Left ventricle myocardium superior (tissue), 1 donor: ENCODE measurements at places on chromosomes 13 and 19.

- DNase-seq, result no peak
Observed at GRCh38 chr19:677601-678436, 1.6 kb downstream of the FSTL3 start.

DNA sequence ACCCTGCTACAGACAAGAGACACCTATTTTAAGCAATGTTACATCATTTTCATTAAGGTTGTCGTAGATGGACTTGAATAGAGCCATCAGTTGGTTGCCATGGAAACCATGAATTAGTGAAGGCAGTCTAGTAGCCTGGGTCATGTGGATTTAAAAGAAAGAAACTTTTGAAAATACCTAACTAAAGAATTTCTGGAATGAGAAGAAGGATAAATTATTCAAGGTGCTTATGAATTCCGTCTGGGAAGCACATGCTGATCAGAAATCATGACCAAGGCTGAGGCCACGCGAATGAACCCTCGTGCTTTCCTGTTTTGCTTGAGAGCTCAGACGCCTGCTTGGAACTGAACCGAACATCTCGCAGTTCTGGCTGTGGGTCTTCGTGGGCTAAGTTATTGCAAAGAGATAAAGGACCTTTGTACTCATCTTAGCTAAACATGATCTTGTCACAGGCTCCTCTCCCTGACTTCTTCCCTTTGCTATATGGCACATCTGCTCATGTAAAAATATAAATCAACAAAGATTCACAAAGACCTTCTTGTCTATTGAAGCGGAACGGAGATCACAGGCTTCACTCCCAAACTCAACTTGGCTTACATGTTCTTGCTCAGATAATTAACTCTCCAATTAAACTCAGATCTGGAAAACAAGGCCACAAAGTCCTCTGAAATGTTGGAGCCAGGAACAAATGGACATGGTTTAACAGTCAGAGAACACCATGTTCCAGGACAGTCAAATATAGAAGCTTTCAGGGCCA lies 140.2 kb downstream of the NUFIP1 start:
- DNase-seq, result no peak

DNA sequence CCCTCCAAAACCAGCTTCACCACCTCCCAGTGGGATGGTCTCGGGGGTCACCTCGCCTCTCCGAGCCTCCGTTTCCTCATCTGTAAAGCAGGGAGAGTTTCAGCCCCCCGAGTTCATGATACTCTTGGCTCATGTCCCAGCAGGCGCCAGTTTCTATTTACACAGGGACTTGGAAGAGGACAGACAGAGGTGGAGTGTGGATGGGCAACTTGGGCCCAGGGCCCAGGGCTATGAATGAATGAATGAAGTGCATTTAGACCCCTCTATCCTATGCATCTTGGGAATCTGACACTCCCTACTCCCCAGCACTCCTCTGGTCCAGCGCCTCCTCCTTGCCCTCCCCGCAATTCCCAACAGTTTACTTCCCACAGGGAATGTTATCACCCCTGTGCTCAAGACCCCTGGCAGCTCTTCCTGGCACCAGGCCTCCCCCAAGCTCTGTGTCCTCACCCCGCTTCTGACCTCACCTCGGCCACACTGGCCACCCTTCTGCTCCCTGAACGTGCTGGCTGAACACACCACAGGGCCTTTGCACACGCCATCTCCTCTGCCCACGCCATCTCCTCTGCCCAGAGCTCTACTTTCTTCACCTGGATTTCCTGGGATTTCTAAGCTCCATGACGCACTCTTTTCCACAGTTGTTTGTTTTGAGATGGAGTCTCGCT lies 4.9 kb upstream of the C2CD4C start:
- no peak for DNase-seq

- DNase-seq, result peak; percentile 58
Observed at GRCh38 chr19:3801412-3802096, 15.4 kb upstream of the MATK start.

GRCh38 chr13:103222683-103223082 lies 156.5 kb upstream of the SLC10A2 start:
- no peak for DNase-seq

DNA sequence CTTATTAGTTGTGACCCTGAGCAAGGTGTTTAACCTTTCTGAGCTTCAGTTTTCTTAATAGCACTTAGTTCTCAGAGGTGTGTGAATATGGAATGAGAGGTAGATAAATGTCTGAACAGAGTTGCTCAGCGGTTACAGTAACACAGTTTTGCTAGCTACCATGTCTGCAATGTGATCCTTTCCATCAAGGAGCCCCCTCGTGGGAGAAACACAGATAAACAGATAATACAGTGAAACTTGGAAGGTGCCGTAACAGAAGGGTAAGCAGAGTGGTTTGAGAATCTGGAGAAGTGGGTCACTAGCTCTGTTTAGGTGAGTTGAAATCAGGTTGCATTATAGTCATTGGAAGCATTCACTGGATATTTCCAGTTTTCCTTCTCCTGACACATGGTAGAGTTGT lies 38.9 kb downstream of the IRS2 start:
- no peak for DNase-seq

DNA sequence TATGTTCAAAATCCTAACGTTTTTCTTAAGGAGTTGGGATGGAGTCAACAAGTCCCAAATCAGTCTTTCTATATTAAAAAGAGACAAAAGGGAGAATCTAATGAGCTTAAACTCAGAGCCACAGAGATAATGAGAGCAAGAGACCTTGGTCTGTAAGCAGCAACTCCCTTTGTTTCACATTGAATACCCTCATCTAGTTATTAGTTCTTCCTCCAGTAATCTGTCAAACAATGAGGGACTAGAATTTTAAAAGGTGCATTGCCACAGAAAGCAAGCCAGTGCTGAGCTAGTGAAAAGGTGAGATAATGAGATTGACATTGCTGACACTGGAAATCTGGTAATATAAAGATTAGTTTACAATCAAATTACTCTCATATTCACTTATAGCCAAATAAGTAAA lies 718.6 kb downstream of the DACH1 start:
- DNase-seq, result no peak

DNA sequence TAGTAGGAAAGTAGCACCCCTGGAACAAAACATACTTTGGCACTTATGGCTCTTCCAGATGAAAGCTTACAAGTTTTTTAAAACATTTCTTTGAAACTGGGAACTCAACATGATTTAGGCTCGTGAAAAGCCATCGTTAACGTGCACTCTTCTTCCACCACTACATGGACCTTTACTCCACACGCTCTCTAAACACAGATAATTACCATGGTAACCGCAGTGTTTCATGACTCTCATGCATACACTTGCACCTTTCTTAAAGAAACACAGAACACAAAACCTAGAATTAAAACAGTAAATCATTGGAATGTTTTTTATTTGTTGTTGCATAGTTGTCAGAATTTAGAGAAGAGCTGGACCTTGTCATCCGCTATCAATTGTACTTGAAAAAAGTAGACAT lies 154.3 kb downstream of the FGF9 start:
- DNase-seq, result no peak

DNA sequence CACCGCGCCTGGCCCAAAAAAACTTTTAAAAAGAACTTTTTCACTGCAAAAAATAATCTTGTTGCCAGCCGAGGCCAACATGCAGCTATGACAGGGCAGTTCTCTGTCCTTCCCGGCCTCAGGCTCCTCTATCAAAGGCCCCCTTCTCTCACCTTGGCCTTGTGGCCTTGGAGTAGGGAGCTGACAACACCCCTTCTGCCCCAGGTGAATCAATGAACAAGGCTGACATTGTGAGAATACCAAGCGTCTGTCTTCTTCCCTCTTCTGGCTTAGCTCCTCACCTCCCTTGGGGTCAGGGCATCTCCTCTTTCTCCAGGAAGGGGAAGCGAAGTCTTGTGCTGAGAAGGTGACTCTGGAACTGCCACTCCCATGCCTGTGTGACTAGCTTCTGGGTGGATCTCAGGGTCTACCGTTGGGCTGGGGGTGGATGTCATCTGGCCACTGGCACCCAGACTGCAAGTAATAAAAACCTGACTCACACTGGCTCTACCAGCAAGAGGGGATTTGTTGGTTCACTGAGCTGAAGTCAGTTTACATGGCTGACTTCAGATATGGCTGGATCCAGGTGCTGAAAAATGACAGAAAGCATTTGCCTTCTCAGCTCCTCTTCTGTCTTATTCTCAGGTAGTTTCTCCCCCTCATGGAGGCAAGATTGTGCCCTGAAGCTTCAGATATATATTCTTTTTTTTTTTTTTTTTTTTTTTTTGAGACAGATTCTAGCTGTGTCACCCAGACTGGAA lies 6.3 kb downstream of the C19orf38 start:
- no peak for DNase-seq

- DNase-seq, result no peak
Observed at GRCh38 chr19:53549340-53549739, 11.4 kb downstream of the ZNF331 start.

- no peak for DNase-seq
Observed at GRCh38 chr13:75760131-75761021, 124.2 kb downstream of the LMO7 start.

- DNase-seq, result no peak
Observed at GRCh38 chr19:18286973-18287635, 5.7 kb upstream of the JUND start.

DNA sequence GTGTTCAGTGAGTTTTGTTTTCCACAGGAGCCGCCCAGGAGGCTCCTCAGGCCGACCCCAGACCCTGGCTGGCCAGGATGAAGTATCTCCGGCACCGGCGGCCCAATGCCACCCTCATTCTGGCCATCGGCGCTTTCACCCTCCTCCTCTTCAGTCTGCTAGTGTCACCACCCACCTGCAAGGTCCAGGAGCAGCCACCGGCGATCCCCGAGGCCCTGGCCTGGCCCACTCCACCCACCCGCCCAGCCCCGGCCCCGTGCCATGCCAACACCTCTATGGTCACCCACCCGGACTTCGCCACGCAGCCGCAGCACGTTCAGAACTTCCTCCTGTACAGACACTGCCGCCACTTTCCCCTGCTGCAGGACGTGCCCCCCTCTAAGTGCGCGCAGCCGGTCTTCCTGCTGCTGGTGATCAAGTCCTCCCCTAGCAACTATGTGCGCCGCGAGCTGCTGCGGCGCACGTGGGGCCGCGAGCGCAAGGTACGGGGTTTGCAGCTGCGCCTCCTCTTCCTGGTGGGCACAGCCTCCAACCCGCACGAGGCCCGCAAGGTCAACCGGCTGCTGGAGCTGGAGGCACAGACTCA lies 12.9 kb downstream of the B3GNT3 start:
- DNase-seq, result no peak

GRCh38 chr13:24503379-24503696 lies 9.2 kb downstream of the PARP4 start:
- DNase-seq, result no peak

- DNase-seq, result no peak
Observed at GRCh38 chr19:11016631-11017030, 55.8 kb downstream of the SMARCA4 start.

DNA sequence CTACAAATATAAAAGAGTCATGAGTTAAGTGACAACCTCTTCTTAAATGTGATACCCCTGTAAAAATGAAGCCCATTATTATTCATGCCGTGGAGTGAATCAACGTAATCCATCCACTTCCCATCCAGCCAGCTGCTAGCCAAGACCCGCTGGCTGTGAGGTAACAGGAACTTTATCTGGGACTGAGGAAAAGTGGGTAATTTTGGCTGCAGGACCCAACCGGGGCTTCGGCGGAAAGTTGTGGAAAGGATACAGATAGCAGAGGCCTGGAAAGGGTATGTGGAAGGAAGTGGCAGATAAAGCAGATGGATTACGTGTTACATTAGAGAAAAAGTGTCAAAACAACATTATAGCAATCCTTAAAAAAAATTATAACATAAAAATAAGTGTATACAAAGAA lies 48.3 kb downstream of the SLC7A1 start:
- no peak for DNase-seq

GRCh38 chr19:38079926-38080380 lies 144.1 kb downstream of the DPF1 start:
- DNase-seq, result no peak

DNA sequence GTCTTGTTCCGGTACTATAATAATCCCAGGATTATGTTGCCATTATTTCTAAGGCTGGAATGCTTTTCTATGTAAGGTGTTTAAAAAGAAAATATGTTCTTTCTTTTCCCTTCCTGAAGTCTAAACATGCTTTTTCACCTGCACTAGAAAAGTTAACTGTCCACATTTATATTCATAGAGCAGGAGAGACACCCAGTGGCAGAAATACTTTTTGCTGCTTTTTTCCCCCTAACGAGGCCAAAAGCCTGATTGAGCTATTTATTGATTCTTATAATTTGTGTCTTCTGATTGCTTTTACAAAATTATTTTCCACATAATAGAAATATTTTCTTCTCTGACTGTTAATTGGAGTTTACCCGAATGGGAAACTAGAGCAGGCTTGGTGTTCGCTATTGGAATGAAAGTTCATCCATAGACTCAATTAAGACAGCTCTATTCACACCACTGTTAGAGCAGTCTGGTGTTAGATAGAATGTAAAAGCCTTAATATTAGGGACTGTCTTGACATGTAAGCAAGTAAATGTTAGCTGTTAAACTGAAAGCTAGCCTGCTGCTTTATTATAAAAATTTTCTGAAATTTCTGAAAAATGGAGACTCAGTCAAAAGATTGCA lies 15.8 kb downstream of the GPR180 start:
- no peak for DNase-seq

- DNase-seq, result peak; percentile 69
Observed at GRCh38 chr19:58361900-58362271, 665 bp downstream of the ZNF497 start.
